ENCODE measurements at places on chromosomes 3 and 15.
A peak's percentile ranks its signal among the peaks of the same experiment; 100 is the strongest.

GRCh38 chr3:128735287-128735686 is 9.3 kb downstream of the RAB7A start:
- H3K4me3 ChIP-seq: no peak overlapping the region
- H3K4me1 ChIP-seq: no peaks in the 10 kb centered on the region
- no peak for DNase-seq

DNA sequence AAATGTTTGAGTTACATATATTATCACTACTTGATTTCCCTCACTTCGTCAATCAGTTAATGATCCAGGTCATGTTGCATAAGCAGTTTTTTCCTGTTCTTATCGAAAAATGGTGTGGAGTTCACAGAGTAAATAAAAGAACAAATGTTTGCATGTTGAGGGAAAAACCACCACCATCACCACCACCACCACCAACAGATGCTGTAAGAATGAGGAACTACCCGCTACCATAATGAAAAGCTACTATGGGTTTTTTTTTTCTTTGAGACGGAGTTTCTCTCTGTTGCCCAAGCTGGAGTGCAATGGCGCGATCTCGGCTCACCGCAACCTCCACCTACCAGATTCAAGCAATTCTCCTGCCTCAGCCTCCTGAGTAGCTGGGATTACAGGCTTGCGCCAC is 27.6 kb downstream of the RUBCN start:
- no peak overlapping the region for H3K4me3 ChIP-seq
- no peak overlapping the region for H3K27ac ChIP-seq
- no peak for DNase-seq
- H3K27me3 ChIP-seq: no peaks in the 10 kb centered on the region

DNA sequence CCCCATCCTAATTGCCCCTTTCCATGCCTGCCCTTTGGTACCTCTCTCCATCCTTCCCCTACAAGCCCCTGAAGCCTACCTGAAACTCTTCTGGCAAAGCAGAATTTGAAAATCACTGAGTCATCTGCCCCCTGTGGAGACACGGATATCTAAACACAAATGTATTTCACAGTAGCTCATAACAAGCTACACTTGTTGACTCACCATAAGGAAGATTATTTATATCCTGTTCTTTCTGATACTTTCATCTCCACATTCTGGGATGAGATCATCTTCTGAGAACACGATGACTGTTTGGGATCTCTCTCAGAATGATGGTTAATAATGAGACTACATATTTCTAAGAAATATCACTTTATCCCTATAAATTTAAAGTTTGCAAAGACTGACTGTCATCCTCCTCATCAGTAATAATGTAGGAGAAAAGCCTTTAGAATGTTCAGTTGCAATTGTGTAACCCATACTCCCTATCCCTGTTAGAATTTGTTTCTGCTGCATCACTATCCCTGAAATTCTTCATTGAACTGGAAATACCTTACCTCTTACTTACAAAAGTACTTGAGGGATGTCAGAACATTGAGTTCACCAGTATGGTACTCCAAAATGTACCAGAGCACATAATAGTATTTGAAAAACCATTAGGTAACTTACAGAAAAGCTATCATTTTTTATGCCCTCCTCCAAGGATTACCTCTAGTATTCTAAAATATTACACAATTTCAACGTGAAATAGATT is 116.1 kb upstream of the IL12A start:
- H3K4me1 ChIP-seq: no peaks in the 10 kb centered on the region
- H3K27ac ChIP-seq: no peak overlapping the region
- no peak for DNase-seq
- no peaks in the 10 kb centered on the region for H3K36me3 ChIP-seq

- H3K27me3 ChIP-seq: no peaks in the 10 kb centered on the region
- peak overlapping the region; percentile 87 for H3K27ac ChIP-seq
- peaks cover 30% of the 10 kb centered on the region for H3K4me1 ChIP-seq
- peak; percentile 58 for DNase-seq
Measured at GRCh38 chr15:31328969-31329639, 2.5 kb downstream of the KLF13 start.

GRCh38 chr3:193085655-193086054 is 155.4 kb upstream of the PLAAT1 start:
- H3K4me3 ChIP-seq: no peak overlapping the region
- no peaks in the 10 kb centered on the region for H3K27me3 ChIP-seq
- DNase-seq: no peak
- H3K36me3 ChIP-seq: no peaks in the 10 kb centered on the region
- no peaks in the 10 kb centered on the region for H3K4me1 ChIP-seq
- no peak overlapping the region for H3K27ac ChIP-seq

GRCh38 chr3:180959691-180960090 is 29.8 kb downstream of the DNAJC19 start:
- no peaks in the 10 kb centered on the region for H3K27me3 ChIP-seq
- no peak overlapping the region for H3K4me3 ChIP-seq
- no peaks in the 10 kb centered on the region for H3K4me1 ChIP-seq
- H3K27ac ChIP-seq: no peak overlapping the region
- peaks cover 57% of the 10 kb centered on the region for H3K36me3 ChIP-seq

DNA sequence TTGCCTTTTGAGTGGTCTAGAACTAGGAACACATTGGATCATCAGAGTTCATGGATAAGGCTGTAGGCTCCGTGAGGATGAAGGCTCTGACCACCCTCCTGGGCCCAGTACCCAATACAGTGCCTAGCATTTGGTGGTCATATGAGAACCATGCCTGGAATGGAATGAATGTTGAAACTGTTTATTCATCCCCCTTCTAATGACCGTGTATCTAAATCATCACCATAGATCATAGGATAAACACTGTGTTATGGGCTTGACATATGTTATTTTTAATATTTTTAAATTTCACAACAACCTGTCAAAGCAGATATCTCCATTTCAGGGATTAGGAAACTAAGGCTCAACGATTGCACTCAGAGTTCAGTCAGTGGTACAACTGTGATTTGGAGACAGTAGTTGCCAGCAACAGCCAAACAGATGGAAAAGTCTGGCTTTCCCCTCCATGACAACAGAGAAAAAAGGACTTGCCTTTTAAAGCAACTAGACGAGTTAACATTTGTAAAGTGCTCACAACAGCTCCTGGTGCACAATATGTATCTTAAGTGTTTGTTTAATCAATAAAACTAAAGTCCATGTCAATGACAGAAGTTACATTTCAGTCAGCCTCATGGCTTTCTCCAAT is 89.6 kb downstream of the TMEM266 start:
- H3K4me3 ChIP-seq: no peak overlapping the region
- no peaks in the 10 kb centered on the region for H3K36me3 ChIP-seq
- H3K4me1 ChIP-seq: no peaks in the 10 kb centered on the region
- no peak overlapping the region for H3K27ac ChIP-seq
- peaks cover 27% of the 10 kb centered on the region for H3K27me3 ChIP-seq
- DNase-seq: no peak

DNA sequence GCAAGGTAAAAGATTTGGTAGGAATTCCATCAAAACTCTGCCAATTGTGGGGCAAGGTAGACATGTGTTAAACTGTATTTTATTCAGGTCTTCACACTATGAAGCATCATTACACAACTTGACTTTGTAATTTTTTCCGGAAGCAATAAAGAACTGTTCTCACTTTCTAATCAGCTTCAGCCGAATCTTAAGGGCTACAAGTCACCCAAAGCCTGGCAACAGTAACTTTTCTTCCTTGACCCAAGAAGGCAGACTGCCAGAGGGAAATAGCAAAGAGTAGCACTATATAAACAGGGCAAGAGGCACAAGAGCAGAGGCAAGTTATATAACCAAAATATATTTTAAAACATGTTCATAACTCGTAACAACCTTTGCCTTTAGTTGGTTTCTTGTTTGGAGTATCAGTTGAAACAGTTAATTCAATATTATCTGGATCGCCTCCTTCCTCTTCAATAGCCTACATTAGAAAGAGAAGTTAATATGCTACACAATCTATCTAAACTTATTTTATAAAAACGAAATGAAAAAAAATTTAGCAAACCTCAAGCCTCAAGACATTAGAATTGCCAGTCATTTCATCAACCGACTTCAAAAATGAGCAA is 1.4 kb downstream of the SLTM start:
- H3K27ac ChIP-seq: peak overlapping the region; percentile 99
- no peaks in the 10 kb centered on the region for H3K27me3 ChIP-seq
- peak; percentile 71 for DNase-seq
- peaks cover 13% of the 10 kb centered on the region for H3K36me3 ChIP-seq
- H3K4me1 ChIP-seq: peaks cover 11% of the 10 kb centered on the region

DNA sequence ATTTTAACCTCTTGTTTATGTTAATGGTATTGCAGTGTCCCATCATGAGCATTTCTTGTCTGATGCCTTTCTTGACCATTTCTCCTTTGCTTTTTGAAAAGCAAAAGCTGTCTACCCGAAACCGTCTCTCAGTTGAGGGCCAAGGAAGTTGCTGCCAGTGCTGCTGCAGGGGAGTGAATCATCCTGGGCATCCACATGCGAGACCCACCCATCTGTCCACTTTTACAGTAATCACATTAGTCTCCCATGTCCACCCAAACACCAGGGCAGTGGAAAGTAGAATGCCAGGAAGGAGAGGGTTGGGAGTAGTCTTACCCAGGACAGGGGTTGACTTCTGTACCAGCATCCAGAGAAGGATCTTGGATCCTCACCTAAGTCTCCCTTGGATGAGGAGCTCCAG is 48.6 kb upstream of the TEX264 start:
- no peaks in the 10 kb centered on the region for H3K27me3 ChIP-seq
- H3K27ac ChIP-seq: no peak overlapping the region
- no peak overlapping the region for H3K4me3 ChIP-seq
- H3K36me3 ChIP-seq: peaks cover 7% of the 10 kb centered on the region

GRCh38 chr15:34737477-34737876 is 17.3 kb downstream of the GJD2 start:
- peaks cover 8% of the 10 kb centered on the region for H3K27me3 ChIP-seq
- no peaks in the 10 kb centered on the region for H3K4me1 ChIP-seq
- H3K4me3 ChIP-seq: no peak overlapping the region
- H3K36me3 ChIP-seq: no peaks in the 10 kb centered on the region
- no peak overlapping the region for H3K27ac ChIP-seq
- no peak for DNase-seq

DNA sequence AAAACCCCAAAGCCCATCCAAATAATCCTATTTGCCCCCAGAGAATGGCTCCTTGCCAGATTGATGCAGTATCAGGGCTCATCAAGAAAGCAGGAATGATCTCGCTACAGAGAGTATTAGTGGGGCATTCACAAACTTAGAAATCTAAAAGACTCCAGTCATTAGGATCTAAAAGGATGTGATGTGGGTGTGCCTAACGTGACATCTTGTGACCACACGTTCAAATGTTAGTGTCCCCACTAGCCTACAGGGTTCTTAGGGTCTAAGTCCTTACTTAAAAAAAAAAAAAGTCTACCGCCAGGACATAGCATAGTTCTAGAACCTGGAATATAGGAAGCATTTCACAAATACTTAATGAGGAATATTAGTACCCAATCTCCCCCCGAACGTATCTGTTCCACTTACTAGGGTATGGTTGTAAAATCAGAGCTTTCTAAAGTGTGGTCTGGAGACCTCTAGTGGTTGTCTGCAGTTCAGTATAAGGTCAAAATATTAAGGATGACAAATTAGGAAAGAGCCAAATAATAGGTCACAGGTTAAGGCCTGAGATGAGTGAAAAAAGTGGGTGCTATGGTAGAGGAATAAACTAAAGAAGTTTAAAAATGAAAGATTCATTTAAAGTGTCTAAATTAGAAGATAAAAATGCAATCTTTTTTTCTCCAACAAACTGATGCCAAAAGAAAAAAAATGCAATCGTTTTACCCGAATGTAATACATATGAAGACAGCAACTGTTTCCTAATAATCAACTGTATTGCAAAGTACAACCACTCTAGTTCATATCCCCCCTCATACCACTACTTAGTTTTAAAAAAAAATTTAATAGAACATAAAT is 4.2 kb upstream of the CHRM5 start:
- H3K36me3 ChIP-seq: no peaks in the 10 kb centered on the region
- no peaks in the 10 kb centered on the region for H3K4me1 ChIP-seq
- H3K27me3 ChIP-seq: no peaks in the 10 kb centered on the region
- no peak overlapping the region for H3K4me3 ChIP-seq

- no peaks in the 10 kb centered on the region for H3K36me3 ChIP-seq
- no peaks in the 10 kb centered on the region for H3K4me1 ChIP-seq
- peaks cover 3% of the 10 kb centered on the region for H3K27me3 ChIP-seq
- H3K4me3 ChIP-seq: no peak overlapping the region
Measured at GRCh38 chr3:38313263-38313662, 31.2 kb downstream of the SLC22A14 start.

GRCh38 chr15:68463996-68464395 is 32.0 kb upstream of the ITGA11 start:
- H3K27ac ChIP-seq: no peak overlapping the region
- no peak overlapping the region for H3K4me3 ChIP-seq
- H3K4me1 ChIP-seq: peaks cover 5% of the 10 kb centered on the region
- no peaks in the 10 kb centered on the region for H3K36me3 ChIP-seq
- H3K27me3 ChIP-seq: no peaks in the 10 kb centered on the region
- peak; percentile 70 for DNase-seq

DNA sequence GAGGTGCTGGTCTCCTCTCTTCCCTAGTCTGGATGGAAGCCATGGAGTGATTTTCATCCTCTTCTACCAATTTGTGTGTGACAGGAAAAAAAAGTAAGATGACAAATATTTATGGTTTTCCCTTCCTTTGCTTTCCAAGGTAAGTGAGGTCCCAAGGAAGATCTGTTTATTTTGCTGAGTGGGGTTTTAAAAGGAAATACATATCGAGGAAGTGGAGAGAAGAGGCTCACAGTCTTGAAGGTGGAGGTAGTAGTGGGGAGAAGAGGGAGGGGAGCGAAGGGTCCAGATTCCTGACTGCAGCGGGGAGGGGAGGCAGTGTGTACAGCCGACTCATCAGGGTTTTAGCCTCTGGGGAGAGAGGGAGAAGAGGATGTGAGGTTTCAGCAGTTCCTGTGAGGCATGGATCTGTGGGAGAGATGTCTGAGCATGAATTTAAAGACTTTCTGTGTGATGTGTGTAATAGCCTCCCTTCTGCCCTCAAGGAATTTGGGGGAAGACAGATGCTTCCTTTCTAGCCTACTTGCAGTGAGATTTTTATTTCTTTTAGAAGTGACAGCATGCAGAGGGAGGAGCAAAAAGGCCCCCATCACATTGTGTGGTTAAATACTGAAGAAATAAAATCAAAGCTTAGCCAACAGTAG is 272.4 kb downstream of the THRB start:
- no peaks in the 10 kb centered on the region for H3K4me1 ChIP-seq
- H3K27me3 ChIP-seq: no peaks in the 10 kb centered on the region
- no peak overlapping the region for H3K27ac ChIP-seq
- DNase-seq: no peak

- DNase-seq: no peak
- H3K27me3 ChIP-seq: no peaks in the 10 kb centered on the region
- H3K27ac ChIP-seq: no peak overlapping the region
- H3K36me3 ChIP-seq: peaks cover 18% of the 10 kb centered on the region
- H3K4me1 ChIP-seq: peaks cover 7% of the 10 kb centered on the region
Measured at GRCh38 chr15:44722011-44722410, 10.7 kb downstream of the B2M start.

DNA sequence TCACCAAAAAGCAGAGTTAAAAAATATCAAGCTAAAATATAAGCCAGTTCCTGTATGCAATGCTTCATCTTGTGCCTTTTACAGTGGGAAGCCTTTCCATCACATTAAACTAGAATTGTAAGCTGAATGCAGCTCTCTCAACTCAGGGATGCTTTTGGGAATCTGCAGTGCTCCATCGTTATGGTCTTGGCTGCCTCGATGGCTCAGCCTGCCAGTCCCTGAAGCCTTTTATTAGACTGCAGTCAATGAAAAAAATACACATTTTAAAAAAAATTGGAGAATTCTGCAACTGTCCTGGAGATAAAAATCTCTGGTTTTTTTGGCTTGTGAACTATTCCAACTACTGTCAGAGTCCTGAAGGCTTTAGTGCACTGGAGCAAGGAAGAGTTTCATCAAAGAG is 53.0 kb downstream of the FRMD4B start:
- H3K27ac ChIP-seq: no peak overlapping the region
- no peak overlapping the region for H3K4me3 ChIP-seq
- no peaks in the 10 kb centered on the region for H3K27me3 ChIP-seq
- H3K36me3 ChIP-seq: no peaks in the 10 kb centered on the region
- DNase-seq: no peak
